ENCODE measurements at places on chromosomes 2 and 18. TPM values are rescaled to one million over a fixed set of nuclear protein-coding genes. Genes with fewer than 3 reads are reported as not detected.
A peak's percentile ranks its signal among the peaks of the same experiment; 100 is the strongest.

Gene CCDC102B
- 0.75 TPM for total RNA-seq

Gene C2orf72
- 0.18 TPM for total RNA-seq

Gene SULT1C3
- total RNA-seq: not detected

Gene NOL4
- not detected for total RNA-seq

- H3K4me3 ChIP-seq: no peak overlapping the region
- no peaks in the 10 kb centered on the region for H3K36me3 ChIP-seq
- H3K27me3 ChIP-seq: no peaks in the 10 kb centered on the region
- no peak overlapping the region for H3K27ac ChIP-seq
- no peaks in the 10 kb centered on the region for H3K4me1 ChIP-seq
- no peak for DNase-seq
Observed at GRCh38 chr2:221025398-221025797, 546.7 kb downstream of the EPHA4 start.

DNA sequence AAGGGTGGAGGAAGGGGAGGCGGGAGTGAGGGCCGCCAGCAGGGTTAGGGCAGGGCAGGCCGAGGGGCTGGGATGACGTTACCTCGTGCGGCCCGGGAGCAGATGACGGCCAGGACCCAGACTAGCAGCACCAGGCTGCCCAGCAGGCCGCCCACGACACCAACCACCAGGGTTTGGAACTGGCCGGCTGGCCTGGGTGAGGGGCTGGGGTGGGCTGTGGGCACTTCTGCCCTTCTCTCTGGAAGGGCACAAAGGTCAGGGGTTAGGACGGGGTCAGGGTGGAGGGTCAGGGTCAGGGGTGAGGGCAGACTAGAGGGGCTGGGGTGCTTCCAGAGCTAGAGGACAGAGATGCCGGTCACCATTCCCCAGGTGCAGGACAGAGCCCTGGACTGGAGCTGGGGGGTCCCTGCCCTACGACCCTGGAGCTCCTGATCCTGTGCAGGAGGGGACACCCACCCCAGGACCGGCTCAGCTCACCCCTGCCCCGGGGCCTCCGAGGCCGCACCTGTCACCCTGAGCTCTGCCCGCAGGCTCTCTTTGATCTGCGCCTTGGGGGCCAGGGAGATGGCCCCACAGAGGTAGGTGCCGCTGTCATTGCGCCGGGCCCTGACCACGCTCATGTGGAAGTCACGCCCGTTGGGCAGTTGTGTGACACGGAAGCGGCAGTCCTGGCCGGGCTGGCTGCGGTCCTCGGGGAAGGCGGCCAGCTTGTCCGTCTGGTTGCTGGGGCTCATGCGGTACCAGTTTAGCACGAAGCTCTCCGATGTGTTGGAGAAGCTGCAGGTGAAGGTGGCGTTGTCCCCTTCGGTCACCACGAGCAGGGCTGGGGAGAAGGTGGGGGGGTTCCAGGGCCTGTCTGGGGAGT lies 6.3 kb downstream of the PDCD1 start:
- no peaks in the 10 kb centered on the region for H3K27me3 ChIP-seq
- H3K27ac ChIP-seq: no peak overlapping the region
- H3K36me3 ChIP-seq: no peaks in the 10 kb centered on the region
- H3K4me1 ChIP-seq: peaks cover 7% of the 10 kb centered on the region
- H3K4me3 ChIP-seq: no peak overlapping the region

DNA sequence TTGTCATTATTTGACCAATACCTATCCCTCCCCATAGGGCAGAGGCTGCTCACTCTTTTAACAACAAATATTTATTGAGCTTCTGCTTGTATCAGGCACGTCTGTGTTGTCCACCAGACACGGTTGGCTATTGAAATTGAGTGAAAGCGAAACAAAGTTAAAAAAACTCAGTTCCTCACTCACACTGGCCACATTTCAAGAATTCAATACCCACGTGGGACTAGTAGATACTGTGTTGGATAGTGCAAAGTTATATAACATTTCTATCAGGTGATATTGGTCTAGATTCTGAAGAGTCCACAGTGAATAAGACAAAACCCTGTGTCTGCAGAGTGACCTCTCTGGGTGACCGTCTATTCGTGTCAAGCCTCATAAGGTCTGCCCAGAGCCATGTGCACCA lies 43.9 kb upstream of the GALR1 start:
- H3K27me3 ChIP-seq: no peaks in the 10 kb centered on the region
- H3K36me3 ChIP-seq: no peaks in the 10 kb centered on the region
- H3K27ac ChIP-seq: no peak overlapping the region
- no peak for DNase-seq
- peaks cover 35% of the 10 kb centered on the region for H3K4me1 ChIP-seq
- no peak overlapping the region for H3K4me3 ChIP-seq

GRCh38 chr2:213227458-213227857 lies 56.8 kb upstream of the SPAG16 start:
- DNase-seq: no peak
- no peaks in the 10 kb centered on the region for H3K4me1 ChIP-seq
- H3K36me3 ChIP-seq: no peaks in the 10 kb centered on the region
- no peak overlapping the region for H3K4me3 ChIP-seq

- no peaks in the 10 kb centered on the region for H3K36me3 ChIP-seq
- DNase-seq: no peak
- no peak overlapping the region for H3K4me3 ChIP-seq
- no peak overlapping the region for H3K27ac ChIP-seq
Observed at GRCh38 chr18:74468547-74469061, 11.5 kb upstream of the DIPK1C start.

DNA sequence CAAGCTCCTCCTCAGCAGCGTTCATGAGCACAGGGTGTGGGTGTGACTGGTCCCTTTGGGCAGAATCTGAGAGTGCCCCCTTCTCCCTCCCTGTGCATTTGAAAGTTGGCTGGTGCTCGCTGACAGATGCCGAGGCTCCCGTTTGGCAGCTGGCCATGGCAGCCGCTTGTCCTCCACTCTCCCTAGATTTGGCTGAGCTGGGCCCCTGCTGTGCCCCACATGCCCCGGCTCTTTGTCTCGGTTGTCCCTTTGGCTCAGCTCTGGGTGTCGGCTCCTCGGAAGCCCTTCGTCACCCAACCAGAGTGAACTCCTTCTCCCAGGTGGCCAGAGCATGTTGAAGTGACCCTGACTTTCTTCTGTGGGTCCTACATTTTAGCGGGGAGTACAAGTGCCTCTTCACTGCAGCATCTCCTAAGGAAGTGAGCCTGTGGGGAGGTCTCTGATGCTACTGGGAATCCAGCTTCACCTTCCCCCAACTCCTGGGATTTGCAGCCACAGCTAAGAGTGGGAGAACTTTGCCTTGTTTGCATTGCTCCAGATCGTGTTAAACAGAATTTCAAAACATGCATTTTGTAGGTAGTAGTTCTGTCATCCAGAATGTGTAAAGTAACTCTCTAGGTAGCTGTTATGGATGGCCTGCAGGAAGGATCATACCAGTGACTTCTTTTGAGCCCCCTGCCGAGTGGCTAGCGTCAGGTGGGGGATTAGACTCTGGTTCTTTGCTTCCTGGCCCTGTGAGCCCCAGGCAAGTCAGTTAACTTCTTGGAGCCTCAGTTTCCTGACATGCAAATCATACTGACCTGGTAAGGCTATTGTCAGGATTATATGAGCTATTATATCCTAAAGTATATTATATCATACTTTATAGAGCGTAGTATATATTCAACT lies 24.2 kb downstream of the HPCAL1 start:
- H3K36me3 ChIP-seq: no peaks in the 10 kb centered on the region
- no peak for DNase-seq
- no peaks in the 10 kb centered on the region for H3K27me3 ChIP-seq
- H3K4me3 ChIP-seq: no peak overlapping the region
- H3K27ac ChIP-seq: no peak overlapping the region

- no peak overlapping the region for H3K27ac ChIP-seq
- peaks cover 48% of the 10 kb centered on the region for H3K36me3 ChIP-seq
- H3K4me1 ChIP-seq: no peaks in the 10 kb centered on the region
Observed at GRCh38 chr2:201164166-201164565, 18.8 kb upstream of the CASP10 start.

DNA sequence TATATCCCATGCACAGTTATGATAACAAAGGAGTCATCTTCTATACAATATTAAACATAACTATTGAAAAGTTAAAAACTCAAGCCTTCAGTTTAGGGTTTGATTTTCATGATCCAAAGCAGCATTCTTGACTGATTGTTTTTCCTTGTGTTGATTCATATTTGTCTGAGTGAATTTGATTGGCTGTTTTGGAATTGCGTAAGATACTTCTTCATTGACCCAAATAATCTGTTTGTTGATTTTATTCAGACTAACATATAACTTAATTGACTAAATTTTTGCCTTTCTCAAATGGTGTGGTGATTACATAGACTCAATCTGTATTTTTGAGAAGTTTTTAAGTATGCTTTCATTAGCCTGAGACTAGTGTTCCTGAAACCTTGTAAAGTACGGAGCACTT lies 305.7 kb upstream of the TNP1 start:
- H3K27me3 ChIP-seq: no peaks in the 10 kb centered on the region
- H3K36me3 ChIP-seq: no peaks in the 10 kb centered on the region
- no peak for DNase-seq
- H3K27ac ChIP-seq: no peak overlapping the region

GRCh38 chr2:148521181-148521580 lies 123.4 kb upstream of the EPC2 start:
- H3K4me3 ChIP-seq: no peak overlapping the region
- H3K36me3 ChIP-seq: no peaks in the 10 kb centered on the region
- no peak for DNase-seq
- H3K4me1 ChIP-seq: peaks cover 52% of the 10 kb centered on the region

DNA sequence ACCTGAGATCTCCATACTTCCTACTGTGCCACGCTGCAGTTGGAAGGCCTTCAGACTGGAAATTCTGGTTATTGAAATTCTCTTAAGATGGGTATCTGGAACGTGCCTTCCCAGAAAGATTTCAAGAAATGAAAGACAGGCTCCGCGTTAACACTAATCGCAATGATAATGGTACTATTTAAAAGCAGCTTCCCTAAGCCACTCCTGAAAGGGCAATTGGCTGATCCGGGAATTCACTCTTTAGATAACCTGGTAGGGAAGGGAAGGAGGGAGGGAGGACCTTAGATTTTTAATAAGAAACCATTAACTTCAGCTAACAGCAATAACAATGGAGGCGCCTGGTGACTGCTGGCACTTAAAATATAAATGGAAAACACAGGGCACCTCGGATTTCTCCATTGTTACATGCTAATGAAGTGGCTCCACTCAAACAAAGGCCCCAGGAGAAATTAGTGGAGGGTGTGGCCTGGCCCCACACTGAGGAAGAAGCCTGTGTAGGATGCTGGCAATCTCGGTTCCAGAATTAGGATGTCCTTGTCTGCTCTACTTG lies 22.5 kb upstream of the MTA3 start:
- no peaks in the 10 kb centered on the region for H3K4me1 ChIP-seq
- no peak for DNase-seq
- H3K4me3 ChIP-seq: no peak overlapping the region

DNA sequence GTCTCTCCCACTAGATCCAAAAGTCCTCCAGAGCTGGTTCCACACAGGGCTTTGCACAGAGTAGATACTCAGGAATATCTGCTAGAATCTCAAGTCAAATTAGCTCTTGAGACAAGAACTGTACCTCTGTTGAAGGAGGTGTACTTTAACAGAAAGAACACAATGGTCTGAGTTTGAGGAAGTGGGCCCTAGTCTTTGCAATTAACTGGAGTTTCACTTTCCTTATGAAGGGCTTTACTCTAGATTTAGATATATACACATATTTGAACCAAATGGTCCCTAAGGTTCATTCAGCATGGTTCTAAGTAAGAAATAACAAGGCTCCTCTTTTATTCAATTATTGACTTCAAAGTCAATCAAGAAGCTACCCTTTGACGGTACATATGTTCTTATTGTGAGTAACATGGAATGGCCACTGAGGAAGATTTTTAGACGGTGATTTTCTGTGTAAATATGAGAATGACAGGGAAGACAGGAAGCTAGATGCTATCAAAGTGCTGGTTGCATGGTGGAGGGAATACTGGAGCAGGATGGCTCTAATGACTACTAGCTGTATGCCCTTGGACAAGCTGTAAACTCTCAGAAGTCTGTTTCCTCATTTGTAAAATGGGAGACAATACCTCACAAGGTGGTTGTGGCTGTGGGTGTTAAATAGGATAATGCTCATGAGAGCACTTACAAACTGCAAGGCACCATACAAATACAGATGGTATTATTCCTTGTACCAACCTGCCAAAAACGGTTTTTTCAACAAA lies 73.5 kb upstream of the SERTAD2 start:
- H3K4me1 ChIP-seq: peaks cover 44% of the 10 kb centered on the region
- no peaks in the 10 kb centered on the region for H3K36me3 ChIP-seq
- peak overlapping the region; percentile 14 for H3K27ac ChIP-seq
- peak; percentile 30 for DNase-seq

DNA sequence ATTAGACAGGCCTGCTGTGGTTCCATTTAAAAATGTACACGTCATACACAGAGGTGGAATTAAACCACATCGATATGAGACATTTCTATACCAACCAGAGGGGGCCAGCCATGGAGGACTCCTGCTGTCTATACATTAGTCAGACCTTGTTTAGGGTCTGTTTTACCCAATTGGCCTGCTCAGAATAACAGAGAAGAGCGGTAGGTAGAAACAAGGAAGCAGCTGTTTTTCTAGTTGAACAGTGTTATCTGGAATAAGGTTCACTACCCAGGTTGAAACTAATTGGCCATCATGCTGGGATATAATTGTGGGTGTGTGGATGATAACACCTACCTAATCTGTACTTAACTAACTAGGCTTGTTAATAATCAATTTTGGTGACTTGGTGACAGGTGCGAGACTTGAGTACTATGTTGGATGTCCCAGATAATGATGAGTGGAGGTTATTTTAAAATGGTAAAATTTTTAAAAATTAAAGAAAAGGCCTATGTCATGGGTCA lies 47.5 kb downstream of the RHBDD1 start:
- no peak overlapping the region for H3K27ac ChIP-seq
- DNase-seq: no peak
- no peaks in the 10 kb centered on the region for H3K36me3 ChIP-seq
- no peaks in the 10 kb centered on the region for H3K27me3 ChIP-seq
- no peaks in the 10 kb centered on the region for H3K4me1 ChIP-seq

- H3K36me3 ChIP-seq: no peaks in the 10 kb centered on the region
- no peaks in the 10 kb centered on the region for H3K27me3 ChIP-seq
- peaks cover 27% of the 10 kb centered on the region for H3K4me1 ChIP-seq
- peak overlapping the region; percentile 38 for H3K27ac ChIP-seq
Observed at GRCh38 chr18:76823587-76824011, 1.2 kb downstream of the ZNF236 start.

GRCh38 chr2:239003624-239004273 lies 155.9 kb downstream of the TWIST2 start:
- no peaks in the 10 kb centered on the region for H3K27me3 ChIP-seq
- no peak overlapping the region for H3K4me3 ChIP-seq
- DNase-seq: no peak
- no peaks in the 10 kb centered on the region for H3K36me3 ChIP-seq

Data from CD8-positive, alpha-beta memory T cell (primary cell).